Breast epithelium (tissue), 4 donors: ENCODE measurements at places on chromosomes 7 and 10. TPM values are rescaled to one million over a fixed set of nuclear protein-coding genes. Genes with fewer than 3 reads are reported as not detected.

GRCh38 chr7:108079648-108080591 lies 50.2 kb downstream of the LAMB4 start:
- no peak for DNase-seq

GRCh38 chr10:86290933-86291615 lies 75.5 kb downstream of the GRID1 start:
- DNase-seq = no peak

GRCh38 chr10:3432081-3432825 lies 259.7 kb upstream of the PITRM1 start:
- no peak for DNase-seq

C7orf33 gene
- total RNA-seq = not detected

- no peak for DNase-seq
Observed at GRCh38 chr7:157150882-157151281, 12.2 kb downstream of the UBE3C start.
